T-cell (primary cell): ENCODE measurements at places on chromosomes 6 and 20. TPM values are rescaled to one million over a fixed set of nuclear protein-coding genes. Genes with fewer than 3 reads are reported as not detected.
A peak's percentile ranks its signal among the peaks of the same experiment; 100 is the strongest.

The FABP7 gene
- total RNA-seq = not detected

The CLIC5 gene
- total RNA-seq = 4.6 TPM

GRCh38 chr6:152746172-152746553 is 4.4 kb upstream of the VIP start:
- no peak for DNase-seq

DNA sequence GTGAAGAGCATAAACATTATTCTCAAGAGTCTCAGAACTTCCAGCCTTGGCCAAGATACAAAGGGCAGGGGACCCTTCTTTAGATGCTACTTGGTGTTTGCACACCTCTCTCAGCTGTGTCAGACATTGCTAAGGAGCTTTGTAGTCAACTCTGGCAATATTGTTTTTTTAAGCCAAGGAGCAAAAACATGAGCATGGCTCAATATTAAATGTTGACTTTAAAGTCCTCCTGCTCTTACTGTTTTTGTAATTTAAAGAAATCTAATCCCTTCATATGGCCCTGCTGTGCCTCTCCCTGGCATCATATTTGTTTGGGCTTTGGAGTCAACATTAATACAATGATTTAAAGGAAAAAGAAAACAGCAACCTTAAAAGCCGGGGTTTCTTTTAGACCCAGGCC is 67.9 kb upstream of the TMEM170B start:
- no peak for DNase-seq

DNA sequence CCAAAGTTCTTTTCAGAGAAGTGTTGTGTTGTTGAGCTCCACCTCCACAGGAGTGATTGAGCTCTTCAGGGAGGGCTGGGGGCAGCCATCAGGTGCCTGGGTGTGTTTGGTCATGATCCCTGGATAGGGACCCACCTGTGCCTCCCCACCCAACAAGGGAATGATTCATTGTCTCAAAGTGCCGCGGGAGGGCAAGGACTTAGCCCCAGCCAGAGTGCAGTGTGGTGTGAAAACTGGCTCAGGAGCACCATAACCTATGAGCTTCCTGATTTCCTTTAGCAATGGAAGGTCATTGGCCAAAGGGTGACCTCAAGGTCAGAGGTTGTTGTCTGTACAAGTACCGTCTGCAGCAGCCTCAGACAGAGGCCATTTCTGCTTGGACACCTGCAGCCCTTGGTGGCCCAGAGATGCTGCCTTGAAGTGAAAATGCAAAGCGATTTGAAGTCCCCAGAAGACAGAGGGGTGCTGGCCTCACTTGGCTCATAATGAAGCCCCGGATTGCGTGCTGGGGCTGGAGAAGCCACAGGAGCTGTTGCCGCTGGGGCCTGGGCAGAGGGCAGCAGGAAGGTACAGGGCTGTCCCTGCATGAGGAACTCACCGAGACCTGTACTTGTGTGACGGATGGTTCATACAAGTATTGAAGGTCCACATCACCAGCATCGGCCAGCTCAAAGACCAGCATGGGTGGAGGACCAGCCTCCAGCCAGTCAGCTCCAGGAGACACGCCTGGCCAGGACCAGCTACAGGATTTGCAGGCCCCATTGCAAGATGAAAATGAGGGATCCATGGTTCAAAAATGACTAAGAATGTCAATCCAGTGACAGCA is 100.6 kb upstream of the DUSP22 start:
- no peak for DNase-seq

GRCh38 chr6:1579096-1579495 is 30.6 kb upstream of the FOXC1 start:
- DNase-seq = no peak

The PLA2G7 gene
- 0.30 TPM for total RNA-seq

DNA sequence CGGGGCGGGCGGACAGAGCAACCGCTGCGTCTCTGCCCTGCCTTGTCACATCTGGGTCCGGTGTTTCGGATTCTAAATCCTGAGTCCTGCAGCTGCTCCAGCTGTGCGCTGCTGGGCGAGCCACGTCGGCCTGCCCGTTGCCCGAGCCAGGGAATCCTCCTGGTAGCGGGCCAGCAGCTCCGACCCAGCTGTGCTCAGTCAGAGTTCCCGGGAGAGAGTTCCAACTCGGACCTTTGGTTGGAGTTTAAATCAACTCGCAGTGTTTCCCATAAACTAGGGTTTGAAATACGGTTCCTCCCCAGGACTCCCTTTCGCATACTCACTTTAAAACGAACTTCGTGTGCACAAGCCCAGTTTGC is 315 bp upstream of the PDE10A start:
- DNase-seq = no peak

DNA sequence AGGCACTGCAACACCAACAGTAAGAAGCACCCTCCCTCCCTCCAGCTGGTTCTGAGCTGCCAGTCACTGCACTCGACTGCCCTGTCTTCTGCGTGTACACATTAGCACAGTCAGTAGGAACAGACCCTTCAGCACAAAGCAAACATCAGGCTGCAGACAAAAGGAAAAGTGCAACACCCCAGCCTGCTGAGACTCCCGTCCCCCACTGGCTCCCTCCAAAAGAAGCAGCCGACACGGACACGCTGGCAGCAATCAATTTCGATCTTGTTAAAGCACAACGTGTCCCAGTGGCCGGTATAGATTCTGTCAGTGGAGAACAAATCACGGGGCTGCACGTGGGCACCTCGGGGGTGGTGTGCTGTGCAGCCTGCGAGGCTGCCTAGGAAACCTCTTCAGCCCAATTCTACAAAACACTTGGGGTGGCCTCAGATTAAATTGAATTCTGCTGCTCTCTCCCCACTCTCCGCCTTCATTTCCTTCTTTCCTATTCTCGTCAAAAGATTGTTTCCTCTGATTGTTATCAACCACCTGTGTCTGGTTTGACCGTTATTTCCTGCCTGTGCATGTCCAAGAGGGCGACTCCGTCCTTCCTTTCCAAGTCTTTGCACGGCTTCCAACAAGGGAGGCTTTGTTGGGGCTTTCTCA is 38.7 kb downstream of the TRAF3IP2 start:
- peak; percentile 11 for DNase-seq

The ADGRB3 gene
- total RNA-seq = not detected

DNA sequence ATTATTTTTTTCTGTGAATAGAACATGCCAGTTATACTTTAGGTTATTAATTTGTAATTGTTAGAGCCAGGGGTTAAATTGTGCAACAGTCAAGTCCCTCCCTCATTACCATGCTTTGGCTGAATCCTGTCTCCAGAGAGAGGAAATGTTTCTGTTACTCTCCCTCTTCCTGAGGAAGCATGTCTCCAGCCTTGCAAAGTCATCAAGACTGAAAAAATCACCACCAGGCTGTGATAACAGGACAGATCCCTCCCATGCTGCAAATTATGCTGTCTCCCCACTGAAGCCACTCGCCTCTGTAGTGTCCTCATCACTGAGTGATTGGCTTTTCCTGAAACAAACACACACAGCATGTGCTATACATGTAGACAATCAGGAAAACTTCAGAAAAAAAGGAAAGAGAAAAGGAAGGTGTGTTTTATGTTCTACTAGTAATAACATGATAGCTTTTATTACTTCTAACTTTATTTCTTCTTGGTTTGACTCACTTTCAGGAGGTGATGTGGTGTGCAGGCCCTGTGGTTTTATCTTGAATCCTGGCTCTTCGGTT is 290.0 kb upstream of the JAG1 start:
- DNase-seq = no peak

GRCh38 chr6:110687326-110687725 is 127.9 kb downstream of the CDK19 start:
- no peak for DNase-seq

The GPX5 gene
- not detected for total RNA-seq

GRCh38 chr20:24102290-24102689 is 113.7 kb upstream of the GGTLC1 start:
- DNase-seq = no peak

DNA sequence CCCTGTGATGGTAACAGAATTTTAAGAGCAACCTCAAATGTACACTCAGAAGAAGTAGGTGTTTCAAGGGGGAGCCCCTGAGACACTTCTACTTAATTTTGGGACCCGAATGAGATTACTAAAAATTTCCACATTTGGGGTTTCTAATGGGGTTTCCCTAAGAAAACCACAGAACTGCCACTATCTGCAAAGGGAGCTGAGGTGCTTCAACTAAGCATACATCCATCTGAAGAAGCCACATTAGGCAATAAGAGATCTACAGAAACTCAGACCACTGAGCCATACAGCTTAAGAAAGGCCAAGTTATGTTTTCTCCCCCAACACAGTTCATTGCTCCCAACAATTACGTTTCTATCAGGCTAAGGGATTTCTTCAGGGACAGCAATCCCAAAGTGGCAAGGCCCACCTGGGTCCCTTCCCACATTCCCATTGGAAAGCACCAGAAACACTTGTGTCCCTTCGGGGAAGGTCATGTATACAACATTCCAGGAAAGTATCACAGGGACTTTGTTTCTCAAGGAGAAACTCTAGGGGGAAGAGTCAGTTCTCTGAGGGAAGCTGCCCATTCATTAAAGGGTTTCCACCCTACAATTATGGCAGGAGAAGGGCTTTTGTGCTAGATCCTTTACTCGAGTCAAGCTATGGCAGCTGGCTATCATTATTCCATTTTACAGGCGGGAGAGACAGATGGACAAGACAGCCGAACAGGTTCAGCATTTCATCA is 5.0 kb downstream of the BCL2L1 start:
- DNase-seq = no peak

- DNase-seq = no peak
Measured at GRCh38 chr20:57476084-57476526, 48.8 kb downstream of the CTCFL start.

DNA sequence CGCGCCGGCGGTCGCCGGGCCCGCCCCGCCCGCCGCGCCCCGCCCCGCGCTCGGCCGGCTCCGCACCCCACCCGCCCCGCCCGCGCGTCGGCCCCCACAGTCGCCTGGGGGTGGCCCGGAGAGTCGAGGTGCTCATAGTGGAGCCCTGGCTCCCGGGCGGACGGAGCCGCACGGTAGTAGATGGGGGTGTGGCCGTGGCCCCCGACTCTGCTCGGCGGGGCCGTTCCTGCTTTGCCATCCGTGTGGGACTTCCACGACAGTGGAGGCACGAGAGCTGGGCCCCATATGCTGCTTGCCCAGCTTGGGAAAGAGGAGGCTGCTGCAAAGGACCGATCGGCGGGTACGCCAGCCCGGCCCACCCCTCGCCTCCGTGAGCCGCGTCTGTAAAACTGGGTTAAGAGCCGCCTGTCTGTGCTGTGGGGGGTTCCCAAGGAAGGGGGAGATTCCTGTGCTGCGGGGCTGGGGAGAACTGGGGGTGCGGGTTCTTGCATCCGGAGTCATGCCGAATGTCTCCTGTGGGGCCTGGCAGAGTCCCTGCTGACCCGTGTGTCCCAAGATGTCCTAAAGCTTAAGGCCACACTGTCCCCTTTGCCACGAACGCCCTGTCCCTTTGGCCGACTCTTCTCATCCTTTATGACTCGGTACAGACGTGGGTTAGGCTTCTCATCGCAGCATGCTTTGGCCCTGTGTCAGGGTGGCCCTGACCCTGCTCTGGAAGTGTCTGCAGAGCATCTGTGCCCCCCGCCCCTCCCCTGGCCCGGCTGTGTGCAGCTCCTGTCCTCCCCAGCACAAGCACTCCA is at the start of gene OPRL1:
OPRL1 (plus strand) TSS at position 70 of the 800 bp plus-strand sequence. CDS start 12,639 bp downstream, outside the sequence.
- DNase-seq = peak; percentile 65

- no peak for DNase-seq
Measured at GRCh38 chr6:36479256-36479655, 36.5 kb downstream of the KCTD20 start.

The C6orf52 gene
- 1.5 TPM for total RNA-seq

DNA sequence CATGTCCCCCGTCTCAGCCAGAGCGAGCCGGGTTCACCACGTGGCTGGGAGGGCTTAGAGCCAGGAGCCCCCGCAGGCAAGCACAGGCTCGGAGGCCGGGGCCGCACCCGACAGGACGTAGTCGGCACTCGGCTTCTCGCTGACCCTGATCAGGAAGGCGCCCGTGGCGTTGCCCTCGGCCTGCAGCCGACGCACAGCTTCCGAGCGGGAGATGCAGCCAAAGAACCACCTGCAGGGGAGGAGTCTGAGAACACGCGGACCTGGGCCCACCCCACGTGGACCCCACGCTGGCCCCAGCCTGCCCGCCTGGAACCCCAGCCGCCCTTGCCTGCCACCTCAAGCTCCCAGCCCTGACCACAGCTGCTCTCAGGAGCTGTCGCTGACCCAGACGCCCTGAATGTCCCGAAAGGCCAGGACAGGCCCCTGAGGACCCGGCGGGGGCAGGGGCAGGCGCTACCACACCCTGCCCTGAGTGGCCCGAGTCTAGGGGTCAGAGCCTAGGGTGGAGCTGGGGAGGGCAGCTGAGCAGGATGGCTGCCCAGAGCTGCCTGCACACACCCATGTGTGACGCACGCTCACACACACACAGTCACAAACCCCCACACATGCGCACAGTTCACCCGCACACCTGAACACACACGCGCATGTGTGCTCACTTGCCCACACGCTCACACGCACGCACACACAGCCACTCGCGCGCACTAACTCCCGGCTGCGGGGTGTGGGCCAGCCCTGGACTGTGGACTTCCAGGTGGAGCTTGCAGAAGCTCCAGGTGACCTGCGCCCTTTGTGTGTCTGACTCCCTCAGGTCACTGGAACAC is 2.1 kb downstream of the PTK6 start:
- DNase-seq = no peak

The C6orf132 gene
- 0.18 TPM for total RNA-seq

DNA sequence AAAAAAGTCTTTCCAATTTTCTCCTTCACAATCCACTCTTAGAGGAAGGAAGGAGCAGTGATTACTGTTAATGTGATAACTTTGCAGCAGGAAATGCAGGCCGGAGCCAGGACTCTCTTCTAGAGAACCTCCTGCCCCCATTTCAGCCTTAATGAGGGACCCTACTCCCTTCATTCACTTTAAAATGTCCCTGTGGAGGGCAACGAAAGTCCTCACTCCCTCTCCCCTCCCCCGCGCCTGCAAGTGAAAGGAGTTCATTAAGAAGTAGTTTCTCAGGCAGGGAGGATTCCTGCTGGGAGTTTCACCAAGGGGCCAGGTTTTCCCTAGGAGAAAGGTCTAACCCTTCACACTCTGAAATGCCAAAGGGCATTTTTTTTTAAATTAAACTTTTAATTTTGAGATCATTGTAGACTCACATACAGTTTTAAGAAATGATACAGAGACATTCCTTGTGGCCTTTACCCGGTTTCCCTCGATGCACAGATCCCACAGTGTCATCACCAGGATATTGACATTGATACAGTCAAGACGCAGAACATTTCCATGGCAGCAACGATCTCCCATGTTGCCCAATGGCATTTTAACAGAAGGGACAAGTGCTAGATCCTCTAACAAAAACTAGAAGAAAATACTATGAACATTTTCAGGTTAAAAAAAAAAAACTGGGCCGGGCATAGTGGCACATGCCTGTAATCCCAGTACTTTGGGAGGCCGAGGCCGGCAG is 6.8 kb upstream of the COMMD7 start:
- DNase-seq = no peak
